ENCODE measurements at places on chromosomes 1 and 21.

DNA sequence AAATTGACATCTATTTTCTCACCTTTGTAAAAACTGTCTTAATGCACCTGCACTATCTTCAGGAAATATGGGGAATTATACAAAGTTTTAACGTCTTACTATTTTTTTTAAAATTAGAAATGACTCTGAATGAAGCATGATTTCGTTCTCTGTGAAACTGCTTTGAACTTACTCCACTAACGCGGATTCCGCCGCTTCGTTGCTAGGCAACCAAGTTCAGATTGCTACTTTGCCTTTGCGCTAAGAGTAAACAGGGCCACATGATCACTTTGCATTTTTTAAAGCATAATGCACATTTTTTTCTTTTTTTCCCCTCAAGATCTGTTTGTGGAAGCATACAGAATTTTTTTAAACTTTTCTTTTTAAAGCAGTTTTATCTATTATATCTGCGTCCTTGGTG, 690.5 kb downstream of the BRINP3 start:
- DNase-seq, result no peak

- no peak for DNase-seq
Measured at GRCh38 chr1:243465081-243465480, 209.2 kb downstream of the SDCCAG8 start.

- DNase-seq, result no peak
Measured at GRCh38 chr1:155970531-155971167, 7.7 kb downstream of the ARHGEF2 start.

GRCh38 chr1:241734533-241734932, 82.5 kb downstream of the WDR64 start:
- DNase-seq, result no peak

GRCh38 chr21:33540711-33541104, 1.2 kb downstream of the GART start:
- DNase-seq, result no peak

DNA sequence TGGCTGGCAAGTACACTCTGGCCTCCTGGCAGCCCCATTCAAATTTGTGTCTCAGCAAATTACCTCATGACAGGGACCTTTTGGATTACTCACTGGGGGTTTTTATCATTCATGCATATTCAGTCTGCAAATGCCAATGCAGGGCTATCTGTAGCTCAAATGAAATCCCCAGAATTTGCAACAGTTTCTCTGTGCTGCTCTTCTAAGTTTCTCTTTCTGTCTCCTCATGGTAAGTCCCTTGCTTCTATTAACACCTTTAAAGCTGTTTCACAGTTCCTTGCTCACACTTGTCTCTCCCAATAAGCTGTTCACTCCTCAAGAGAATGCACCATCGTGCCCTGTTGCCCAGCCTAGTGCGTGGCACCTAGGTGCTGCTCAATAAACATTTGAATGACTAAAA, 3.3 kb upstream of the FAM78B start:
- DNase-seq, result no peak

- DNase-seq, result no peak
Measured at GRCh38 chr1:19879227-19879626, 3.0 kb upstream of the OTUD3 start.

DNA sequence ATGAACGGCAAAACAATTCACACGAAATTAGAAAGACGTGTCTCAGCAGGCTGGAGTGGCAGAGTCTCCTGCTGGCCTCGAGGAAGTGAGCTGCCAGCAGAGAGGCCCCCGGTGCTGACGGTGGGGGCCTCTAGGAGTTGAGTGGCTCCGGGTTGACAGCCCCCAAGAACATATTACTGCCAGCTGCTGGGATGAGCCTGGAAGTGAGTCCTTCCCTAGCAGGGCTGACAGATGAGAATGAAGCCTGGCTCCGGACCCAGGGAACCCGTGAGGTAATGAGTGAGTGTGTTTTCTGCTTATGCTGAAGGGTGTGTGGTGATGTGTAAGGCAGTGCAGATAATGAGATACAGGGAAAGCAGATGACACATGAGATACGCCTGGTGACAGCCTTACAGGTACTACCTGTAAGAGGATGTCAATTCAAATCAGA, 23.5 kb upstream of the LRRC47 start:
- no peak for DNase-seq

DNA sequence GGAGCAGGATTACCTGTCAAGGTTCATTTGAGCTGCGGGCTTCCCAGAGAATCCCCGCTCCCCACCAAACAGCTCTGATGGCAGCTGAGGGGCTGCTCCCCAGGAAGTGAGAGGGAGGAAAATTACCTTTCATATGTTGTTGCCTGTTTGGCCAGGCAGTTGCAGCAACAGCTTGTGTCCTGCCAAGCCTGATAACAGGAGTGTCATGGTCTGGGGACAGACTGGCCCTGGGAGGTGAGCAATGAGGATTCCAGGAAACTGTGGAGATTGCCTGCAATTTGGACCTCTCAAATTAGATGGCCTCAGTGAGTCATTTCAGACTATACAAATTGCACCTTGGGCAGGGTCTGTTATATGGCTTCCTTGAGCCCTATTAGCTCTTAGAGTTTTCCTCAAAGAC, 189.3 kb downstream of the PTPRU start:
- DNase-seq, result no peak

DNA sequence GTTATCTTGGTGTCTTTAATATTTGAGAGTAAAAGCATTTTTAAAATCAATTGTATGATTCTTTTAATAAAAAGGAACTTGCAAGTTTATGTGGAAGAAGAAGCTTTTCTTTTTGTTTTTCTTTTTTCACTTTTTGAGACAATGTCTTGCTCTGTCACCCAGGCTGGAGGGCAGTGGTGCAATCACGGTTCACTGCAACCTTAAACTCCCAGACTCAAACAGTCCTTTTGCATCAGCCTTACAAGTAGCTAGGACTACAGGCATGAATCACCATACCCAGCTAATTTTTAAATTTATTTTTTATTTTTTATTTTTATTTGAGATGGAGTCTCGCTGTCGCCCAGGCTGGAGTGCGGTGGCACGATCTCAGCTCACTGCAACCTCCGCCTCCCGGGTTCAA, 34.1 kb downstream of the CMPK1 start:
- DNase-seq, result no peak

DNA sequence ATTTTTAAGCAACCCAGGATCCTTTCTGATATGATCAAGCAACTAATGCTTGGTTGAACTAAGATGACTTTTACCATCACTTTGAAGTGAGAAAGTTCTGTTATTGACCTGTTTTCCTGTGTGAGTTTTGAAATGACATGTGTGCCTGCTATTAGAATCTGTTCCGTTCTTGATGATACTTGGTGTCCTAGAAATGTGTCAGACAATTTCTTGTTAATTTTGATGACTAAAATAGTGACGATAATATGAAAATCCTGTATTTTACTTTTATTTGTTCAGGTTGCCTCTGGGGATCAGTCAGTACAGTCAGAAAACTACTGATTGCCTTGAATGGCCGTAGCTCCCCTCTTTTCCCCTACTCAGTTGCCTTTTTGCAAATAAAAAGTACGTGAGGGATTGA, 228.0 kb downstream of the RYR2 start:
- no peak for DNase-seq

DNA sequence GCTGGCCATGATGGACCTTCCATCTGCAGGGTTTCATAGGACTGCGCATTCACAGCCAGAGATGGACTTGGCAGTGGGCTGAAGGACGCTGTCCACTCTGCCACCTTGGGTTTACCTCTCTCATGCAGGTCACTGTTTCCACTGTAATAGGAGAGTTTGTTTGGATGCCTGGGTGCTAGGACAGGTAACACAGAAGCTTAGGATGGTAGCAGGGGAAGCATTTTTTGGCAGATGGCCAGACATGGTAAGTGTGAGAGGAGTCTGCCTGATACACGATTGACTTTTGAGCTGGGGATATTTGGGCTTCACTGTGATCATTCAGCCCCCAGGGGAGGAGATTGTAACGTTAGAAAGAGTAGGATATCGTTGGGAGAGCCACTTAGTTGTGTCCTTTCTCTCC, 11.8 kb downstream of the PSEN2 start:
- DNase-seq, result no peak

DNA sequence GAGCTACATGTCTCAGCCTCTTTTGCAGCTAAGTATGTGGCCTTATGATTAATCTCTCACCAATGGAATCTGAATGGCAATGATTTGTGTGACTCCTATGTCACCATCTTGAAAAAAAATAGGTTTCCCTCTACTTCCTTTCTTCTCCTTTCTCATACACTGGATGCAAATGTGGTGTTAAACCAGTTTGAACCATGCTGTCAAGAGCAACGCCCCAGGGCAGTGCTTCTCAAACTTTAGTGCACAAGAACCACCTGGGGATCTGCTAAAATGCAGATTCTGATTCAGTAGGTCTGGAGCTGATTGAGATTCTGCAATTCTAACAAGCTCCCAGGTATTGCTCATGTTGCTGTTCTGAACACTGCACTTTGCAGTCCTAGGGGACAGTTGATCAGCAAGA, 44.7 kb upstream of the ZNF644 start:
- no peak for DNase-seq

- DNase-seq, result no peak
Measured at GRCh38 chr1:156026588-156026987, 5.8 kb upstream of the SSR2 start.

DNA sequence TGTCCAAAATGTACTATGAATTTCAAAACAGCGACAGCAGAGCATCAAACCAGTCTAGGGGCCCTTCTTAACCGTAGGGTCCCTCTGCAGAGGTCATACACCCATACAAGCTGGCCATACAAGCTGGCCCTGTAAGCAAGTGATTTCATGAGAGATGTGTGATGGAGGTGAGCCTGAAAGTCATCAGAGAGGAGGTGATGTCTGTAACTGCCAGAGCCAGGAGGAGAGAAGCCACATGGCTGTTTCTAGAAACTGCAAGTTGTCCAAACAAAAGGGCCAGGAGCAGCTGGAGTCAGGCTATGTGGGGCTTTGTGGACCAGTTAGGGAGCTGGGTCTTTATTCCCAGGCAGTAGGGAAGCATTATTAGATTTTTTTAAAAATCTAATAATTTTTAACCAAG, 14.8 kb upstream of the SERINC2 start:
- no peak for DNase-seq

- DNase-seq, result no peak
Measured at GRCh38 chr1:85396194-85396593, 68.8 kb downstream of the DDAH1 start.

DNA sequence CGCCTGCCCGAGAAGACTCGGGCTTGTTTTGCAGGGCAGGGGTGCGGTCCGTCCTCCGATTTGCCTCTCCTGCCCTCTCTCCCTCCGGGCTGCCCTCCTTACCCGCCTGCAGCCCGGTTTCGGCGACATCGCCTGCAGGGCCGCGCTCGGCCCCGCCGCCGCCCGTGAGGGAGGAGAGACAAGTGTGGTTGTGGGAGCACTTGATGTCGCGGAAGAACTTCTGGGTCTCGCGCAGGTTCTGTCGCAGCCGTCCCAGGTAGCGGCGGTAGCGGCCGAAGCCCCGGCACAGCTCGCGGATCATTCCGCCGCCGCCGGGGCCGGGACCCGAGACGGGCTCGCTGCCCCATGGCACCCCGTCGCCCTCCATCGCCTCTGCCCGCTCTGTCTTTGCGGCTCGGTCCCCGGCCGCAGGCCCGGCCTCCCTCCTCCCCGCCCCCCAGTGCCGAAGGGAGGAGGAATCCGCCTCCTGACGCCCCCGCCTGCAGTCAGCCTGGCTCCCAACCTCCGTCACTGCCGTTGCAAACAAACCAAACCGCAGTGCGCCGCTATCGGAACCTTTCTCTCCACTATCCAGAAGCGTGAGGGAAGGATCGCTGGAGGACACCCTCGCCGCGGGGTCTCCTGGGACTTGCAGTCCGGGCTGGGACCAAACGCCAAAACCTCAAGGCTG, at the start of gene DSTYK:
DSTYK (minus strand) TSS at position 534 of the 670 bp plus-strand sequence; CDS start at position 367, 167 bp downstream.
- peak; percentile 68 for DNase-seq

DNA sequence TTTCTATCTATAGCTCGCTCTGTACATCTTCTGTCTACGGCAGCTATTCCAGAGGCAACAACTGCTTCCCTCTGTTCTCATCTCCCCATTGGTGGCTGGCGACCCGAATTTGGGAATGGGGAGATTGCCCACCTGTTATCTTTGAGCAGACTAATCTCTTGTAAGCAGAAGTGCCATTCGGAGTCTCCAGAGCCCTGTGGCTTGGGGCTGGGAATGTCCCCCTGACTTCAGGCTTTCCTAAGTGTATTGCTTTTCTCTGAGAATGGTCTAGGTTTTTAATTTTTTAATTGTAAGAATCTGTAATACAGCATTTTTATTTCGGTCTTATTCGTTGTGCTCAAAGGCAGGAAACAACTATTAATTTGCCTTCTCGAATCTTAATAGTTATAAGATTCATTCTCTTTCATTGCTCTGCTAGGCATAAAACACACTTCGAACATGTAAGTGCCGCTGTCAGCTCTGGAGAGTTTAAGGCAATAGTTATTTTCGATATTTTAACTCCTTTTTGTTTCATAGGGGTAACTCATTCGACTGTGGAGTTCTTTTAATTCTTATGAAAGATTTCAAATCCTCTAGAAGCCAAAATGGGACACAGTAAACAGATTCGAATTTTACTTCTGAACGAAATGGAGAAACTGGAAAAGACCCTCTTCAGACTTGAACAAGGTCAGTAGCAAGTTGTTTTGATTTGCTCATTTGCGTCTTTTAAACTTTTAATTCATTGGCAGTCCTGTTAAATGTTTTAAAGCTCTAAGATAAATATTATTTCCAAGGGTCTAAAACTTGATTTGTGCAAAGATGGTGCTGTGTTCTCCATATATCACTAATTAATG, 514 bp downstream of the AGL start:
- DNase-seq, result no peak

- no peak for DNase-seq
Measured at GRCh38 chr1:27368869-27369582, 2.3 kb upstream of the MAP3K6 start.

- no peak for DNase-seq
Measured at GRCh38 chr1:177116941-177117340, 47.6 kb downstream of the ASTN1 start.

GRCh38 chr21:44942566-44942965, 2.7 kb downstream of the SLX9 start:
- no peak for DNase-seq

DNA sequence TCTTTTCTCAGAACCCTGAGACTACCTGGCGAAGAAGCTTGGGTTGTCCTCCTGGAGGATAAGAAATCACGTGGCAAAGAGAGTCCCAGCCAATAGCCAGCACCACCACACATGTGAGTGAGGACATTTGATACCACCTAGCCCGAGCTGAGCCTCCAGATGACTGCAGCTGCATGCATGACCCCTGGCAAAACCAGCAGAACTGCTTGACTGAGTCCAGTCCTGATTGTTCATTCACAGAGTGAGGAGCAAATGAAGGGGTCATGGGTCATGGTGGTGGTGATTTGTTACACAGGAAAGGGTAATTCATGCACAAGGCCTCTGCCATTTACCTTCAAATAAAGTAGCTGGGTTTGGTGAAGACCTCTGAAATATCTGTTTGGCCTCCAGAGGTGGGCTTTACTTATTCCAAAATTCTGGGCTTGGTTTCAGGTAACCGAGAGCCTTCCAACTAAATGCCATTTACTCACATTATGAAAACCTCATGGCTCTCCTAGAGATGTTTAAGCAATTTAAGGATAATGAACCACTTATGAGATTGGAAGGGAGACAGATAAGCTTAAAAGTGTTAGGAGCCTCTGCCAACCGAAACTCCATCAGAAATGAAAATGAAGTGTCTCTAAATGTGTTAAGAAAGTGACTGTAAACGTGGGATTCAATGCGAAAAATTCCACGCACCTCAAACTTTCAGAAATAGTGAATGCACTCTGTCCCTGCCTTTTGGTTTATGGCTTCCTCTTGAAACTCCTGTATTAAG, 163.3 kb downstream of the SLC35F3 start:
- DNase-seq, result no peak
